Stimulated activated CD4-positive, alpha-beta T cell treated with anti-CD3 and anti-CD28 coated beads, Interleukin-1b, Interleukin-23, amount 100 ng/mL, for 1 hour (primary cell): ENCODE measurements at places on chromosomes 4 and X.

GRCh38 chrX:40237731-40238178 is 140.0 kb upstream of the BCOR start:
- DNase-seq: no peak

GRCh38 chr4:89049853-89050252 is 7.1 kb downstream of the FAM13A start:
- no peak for DNase-seq

DNA sequence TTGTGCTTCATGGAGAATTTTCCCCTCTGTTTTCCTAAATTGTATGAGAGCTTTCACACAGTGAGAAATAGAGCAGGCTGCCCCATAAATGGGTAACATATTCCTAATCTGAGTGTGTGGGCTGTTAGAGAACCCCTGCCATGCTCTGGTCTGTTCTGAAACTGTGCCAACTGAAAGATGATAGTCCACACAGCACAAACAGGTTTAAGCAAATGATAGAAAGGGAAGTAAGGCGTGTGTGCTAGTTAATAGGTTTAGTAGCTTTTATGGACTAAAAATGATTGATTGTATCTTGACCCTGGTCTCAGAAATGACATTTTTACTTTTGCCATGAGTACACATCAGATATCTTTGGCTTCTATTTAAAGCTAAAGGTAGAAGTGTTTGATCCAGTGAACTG is 106.2 kb downstream of the PRRG1 start:
- DNase-seq: no peak

DNA sequence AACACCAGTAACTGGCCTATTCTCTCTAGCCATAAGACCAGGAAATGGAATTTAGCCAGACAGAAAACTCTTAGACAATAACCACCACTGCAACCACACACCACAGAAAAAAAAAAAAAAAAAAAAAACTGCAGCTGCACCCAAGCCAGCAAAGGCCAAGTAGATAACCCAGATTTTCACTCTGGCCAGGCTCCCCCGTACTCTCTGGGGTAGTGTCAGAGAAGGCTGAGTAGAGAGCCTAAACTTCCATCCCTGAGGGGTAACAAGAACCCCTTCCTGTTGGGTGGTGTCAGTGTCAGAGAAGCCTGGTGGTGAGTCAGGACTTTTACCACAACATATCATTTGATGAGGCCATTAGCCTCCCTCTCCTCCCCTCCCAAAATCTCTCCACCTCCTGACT is 5.6 kb upstream of the DLG3 start:
- DNase-seq: no peak

DNA sequence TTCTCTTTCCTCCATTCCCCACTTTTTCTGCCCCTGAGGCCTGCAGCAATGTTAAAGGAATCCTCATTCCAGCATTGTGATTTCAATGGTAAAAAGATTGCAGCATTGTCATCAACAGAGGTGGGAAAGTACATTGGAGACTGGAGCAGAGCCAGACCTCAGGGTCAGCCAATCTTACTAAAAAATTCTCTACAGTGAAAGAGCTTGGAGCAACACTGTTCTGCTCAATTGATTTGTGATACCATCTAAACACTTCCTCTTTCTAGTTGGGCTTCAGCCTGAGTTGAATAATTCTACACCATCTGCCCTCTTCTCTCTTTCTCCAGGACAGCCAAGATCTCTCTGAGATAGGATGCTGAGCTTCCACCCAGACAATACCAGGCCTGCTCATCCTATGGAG is 176.5 kb downstream of the AR start:
- DNase-seq: no peak

GRCh38 chr4:16253127-16253960 is 27.1 kb upstream of the TAPT1 start:
- DNase-seq: no peak

DNA sequence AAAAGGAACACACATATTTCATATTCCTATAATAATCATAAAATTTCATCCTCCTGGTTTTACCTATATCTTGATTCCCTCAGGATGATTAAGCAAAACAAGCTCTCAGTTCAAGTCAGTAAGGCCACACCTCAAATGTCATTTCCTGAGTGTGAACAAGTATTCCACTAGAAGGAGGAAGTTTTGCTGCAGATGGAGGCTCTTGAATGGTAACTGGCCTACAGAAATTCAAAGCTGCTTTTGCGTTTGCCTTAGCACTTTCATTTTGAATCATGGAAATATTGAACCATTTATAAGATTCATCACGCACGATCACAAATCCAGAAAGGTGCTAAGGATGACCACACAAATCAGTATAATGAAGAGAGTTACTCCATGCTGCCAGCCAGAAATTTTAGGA is 254.4 kb upstream of the CXXC4 start:
- DNase-seq: no peak

- DNase-seq: no peak
These were observed 122.4 kb downstream of the RASL11B start for GRCh38 chr4:52984462-52984881.

- DNase-seq: no peak
These were observed 21.1 kb downstream of the AIFM1 start for GRCh38 chrX:130144509-130144908.

DNA sequence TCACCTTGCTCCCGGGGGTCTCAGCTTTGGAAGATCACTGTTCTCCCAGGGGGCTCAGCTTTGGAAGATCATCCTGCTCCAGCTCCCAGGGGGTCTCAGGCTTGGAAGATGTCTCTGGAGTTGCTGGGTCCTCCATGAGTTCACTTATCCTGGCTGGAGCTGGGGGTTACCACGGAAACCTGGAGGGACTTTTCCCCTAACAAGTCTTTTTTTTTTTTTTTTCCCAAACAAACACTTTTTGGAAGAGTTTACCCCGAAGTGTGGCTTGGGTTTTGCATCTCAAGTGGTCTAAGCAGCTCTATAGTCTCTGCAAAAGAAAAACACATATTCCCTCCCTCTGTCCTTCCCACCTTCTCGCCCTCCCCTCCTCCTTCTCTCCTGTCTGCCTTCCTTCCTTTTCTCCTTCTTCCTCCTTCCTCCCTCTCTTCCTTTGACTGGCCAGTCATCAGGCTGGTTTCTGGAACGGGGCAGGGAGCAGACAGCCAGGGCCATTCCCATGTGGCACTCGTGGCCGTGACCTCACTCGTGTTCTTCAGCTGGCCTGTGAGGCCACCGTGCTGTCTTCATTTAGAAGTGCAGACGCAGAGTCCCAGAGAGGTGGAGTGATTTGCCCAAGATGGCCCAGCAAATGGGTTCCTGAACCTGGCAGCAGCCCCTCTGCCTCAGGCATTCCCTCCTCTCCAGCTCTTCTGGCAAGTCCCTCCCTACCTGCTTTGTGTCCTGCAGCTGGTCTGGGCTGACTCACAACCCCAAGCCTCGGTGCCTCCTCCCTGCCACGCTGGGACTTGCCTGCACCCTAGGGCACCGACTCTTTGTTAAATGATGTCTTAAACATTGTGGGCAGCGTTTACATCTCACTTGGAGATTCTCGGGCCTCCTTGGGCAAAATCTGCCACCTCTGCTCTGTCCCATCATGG is 25.9 kb upstream of the HMX1 start:
- no peak for DNase-seq

- DNase-seq: no peak
These were observed 109.9 kb downstream of the AFF2 start for GRCh38 chrX:148610328-148610698.

GRCh38 chr4:186191200-186192065 is at the start of gene CYP4V2:
Gene CYP4V2, plus strand, starts transcription at chr4:186191567. Its CDS starts 257 bp downstream, at chr4:186191824.
- peak; percentile 64 for DNase-seq

DNA sequence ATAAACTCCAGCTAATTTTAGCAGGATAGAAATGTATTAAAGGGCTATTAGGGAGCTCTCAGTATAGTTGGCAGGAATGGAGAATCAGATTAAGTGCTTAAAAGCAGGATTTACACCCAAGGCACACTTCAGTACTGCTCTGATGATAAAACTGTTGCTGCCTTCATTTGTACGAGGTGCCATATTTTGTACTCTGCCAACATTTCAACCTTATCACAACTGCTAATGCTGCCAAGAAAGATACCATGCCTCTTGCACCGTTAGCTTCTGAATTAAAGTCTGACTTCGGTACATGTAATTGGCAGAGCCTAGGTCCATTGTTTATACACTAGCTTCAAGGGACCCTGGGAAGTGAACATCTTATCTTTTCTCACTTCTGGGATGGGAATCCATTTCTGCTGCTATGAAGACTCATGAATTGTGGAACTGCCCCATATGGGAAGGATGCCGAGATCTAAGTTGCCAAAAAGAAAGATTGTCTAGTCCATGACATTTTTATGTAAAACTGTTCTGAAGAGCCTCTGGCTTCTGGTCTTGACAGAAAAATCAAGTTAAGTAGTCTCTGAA is 624.0 kb upstream of the IGFBP7 start:
- no peak for DNase-seq

GRCh38 chr4:39367166-39367565 is 1.0 kb upstream of the RFC1 start:
- DNase-seq: no peak

DNA sequence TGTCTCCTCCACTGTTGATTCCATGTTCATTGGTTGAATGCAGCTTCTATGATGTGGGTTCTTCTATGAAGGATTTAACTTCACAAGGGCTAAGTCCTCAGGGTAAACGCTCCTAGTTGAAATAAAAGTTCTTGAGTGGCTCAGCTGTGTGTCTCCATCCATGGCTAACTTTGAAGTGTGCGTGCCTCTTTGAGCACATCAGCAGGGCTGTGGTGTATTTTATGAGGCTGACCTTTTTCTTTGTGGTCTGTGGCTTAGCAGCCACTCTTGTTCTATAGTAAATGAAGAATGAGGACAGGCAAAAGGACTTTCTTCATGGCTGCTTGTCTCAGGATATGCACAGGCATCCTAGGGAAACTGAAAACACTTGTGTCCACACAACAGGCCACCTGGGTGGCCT is 88.5 kb downstream of the KIT start:
- no peak for DNase-seq

DNA sequence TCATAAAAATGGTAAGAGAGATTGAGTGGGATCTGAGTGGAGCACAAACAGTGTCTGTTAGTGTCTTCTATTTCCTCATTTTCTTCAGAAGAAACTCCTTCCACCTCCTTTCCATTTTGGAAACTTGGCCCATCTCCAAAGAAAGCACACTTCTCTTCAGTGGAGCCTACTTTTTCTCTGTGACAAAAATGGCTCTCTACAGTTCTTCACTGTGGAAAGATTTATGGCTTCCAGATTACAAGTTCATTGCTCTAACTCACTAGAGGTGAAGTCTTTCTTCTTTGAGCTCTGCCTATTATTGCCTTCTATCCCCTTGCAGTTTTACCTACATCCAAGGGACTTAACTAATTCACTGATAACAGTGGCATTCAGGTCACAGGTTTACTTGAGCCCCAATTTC is 325.8 kb downstream of the ANTXR2 start:
- DNase-seq: no peak
